NCI-H187 (cell line): ENCODE measurements at places on chromosomes 4 and X.

DNA sequence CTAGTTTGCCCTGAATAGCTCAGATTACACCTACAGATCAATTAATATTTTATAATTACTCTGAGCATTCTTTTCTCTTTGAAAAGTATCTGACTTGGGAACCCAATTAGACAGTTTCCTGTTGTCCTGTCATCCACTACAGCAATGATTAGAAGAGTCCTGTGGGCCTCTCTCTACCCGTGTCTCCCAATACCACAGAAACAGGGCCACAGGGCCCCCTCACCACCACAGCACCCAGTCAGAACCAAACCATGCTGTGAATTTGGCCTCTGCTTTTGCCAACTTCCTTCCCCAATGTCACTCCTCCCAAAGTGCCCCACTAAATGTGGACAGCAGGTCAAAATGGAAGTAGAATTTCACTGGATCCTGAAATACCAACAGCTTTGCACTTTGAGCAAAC lies 10.3 kb downstream of the USP46 start:
- DNase-seq: no peak

DNA sequence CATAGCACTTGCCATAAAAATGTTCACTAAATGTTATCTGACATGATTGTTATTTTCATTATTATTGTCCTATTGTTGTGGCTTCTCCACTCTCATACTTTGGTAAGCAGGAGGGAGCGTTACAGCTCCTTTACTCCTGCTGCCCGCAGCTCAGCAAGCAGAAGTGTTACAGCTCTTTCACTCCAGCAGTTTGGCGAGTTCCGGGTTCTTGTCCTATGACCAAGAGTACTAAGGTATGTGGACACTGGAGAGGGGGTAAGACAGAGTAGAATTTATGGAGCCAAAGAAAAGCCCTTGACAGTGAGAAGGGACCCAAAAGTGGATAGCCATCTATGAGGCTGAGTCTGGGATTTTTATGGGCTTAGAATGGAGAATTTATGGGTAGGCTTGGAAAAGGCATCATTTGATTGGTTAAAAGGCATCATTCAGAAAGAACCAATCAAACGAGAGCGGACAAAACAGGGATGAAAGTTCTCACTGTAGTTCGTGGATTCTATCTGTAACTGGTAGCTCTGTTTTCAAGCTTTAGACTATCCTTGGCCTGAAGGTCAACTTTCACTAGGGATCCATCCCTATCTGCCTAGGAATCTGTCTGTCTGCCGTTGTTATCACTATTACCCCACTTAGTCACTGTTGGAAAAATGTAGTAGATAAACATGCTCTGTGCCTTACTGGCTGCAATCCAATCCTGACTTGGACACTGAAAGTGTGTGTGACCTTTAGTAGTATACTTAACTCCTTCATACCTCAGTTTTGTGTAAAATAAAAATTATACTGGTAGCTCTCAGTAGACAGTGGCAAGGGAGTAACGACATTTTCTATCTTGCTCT lies 545.6 kb upstream of the LCORL start:
- DNase-seq: no peak

GRCh38 chr4:79298484-79298883 lies 27.4 kb downstream of the NAA11 start:
- DNase-seq: no peak

- no peak for DNase-seq
Observed at GRCh38 chrX:48514126-48514806, 5.5 kb downstream of the PORCN start.

GRCh38 chrX:148069759-148070503 lies 88.8 kb downstream of the FMR1NB start:
- DNase-seq: no peak

GRCh38 chrX:132665676-132666075 lies 176.8 kb upstream of the MBNL3 start:
- DNase-seq: no peak

DNA sequence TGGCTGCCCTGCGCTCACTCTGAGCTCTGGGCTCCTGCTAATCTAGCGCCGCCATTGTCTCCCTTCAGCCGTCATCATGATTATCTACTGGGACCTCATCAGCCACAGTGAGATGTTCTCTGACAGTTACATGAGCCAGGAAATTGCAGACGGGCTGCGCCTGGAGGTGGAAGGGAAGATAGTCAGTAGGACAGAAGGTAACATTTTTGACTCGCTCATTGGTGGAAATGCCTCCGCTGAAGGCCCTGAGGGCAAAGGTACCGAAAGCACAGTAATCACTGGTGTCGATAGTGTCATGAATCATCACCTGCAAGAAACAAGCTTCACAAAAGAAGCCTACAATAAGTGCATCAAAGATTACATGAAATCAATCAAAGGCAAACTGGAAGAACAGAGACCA lies 21.8 kb upstream of the PIN4 start:
- no peak for DNase-seq

DNA sequence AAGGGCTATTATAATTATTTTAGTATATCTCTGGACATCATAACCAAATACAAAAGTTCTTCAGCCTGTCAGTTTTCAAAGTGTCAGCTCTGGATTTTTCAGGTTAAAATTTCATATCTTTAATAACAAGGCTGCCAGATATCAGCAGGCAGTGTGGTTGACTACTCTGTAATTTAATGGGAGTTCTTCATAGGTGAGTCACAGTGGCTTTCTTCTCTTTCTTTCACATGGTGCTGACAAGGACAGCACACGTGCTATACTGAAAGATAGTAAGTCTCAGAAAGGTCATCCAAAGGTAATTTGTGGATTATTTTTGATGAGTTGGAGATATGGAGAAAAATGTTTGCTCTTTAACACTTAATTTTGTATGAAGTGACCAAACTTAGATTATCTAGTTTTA lies 43.2 kb downstream of the GALNT7 start:
- no peak for DNase-seq

DNA sequence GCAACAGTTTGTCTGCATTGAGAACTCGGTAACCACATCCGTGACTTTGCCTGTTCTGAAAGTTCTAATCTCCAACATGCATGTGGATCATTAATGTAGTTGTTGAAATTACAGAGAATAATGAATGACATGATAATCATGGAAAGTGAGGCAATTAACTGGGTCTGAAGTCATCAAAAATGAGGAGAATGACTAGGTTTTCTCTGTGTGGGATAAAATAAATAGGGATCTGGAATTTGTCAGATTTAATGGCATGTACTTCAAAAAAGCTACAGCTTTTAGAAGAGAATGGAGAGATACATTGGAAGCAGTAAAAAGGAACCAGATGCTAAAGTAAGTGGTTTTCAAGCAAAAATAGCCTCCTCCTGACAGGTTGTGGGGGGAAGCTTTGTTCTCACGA lies 59.3 kb downstream of the AFM start:
- no peak for DNase-seq

GRCh38 chr4:83605210-83605609 lies 69.3 kb downstream of the GPAT3 start:
- no peak for DNase-seq

DNA sequence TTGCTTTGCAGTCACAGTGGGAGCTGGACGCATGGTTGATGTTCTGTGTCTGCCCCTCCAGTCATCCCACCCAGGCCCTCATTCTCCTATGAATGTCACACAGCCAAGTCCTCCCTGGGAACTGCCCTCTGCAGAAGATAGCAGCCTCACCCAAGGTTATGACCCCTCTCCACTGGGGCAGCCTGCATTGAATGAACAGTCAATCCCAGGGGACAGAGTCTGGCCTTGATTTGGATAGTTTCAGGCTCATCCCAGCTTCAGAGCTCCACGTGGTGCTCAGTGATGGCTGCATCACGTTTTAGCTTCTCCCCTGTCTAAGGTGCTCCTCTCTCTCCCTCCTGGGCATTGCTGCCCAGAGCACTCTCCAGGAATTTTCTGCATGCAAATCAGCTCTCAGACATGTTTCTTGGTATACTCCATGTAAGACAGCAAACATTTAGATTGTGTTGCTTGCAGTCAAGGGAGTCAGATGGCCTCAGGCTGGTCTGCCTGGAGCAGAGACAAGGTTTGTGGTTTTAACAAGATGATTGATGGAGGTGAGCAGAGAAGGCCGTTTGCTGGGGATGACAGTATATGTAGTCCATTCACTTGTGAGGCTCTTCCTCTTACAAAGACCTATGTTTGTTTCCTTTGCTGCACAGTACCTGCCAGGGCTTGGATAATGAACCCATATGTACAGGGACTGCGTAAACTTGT lies 56.1 kb upstream of the MSX1 start:
- no peak for DNase-seq

DNA sequence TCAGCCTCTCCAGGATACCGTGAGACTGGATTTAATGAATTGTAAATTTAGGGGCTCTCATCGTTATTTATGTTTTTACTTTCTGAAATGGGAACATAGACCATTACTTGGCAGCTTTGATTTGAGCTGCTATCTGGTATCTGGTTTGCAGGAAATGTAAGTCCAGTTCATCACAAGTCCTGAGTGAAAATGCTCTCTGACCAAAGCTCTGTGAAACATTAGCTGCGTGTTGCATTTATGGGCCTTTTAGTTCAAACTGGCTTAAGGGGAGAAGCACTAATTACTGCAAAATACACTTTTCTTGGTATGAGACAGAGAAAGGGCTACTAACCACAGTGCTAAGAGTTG lies 420 bp downstream of the CC2D2A start:
- DNase-seq: no peak

DNA sequence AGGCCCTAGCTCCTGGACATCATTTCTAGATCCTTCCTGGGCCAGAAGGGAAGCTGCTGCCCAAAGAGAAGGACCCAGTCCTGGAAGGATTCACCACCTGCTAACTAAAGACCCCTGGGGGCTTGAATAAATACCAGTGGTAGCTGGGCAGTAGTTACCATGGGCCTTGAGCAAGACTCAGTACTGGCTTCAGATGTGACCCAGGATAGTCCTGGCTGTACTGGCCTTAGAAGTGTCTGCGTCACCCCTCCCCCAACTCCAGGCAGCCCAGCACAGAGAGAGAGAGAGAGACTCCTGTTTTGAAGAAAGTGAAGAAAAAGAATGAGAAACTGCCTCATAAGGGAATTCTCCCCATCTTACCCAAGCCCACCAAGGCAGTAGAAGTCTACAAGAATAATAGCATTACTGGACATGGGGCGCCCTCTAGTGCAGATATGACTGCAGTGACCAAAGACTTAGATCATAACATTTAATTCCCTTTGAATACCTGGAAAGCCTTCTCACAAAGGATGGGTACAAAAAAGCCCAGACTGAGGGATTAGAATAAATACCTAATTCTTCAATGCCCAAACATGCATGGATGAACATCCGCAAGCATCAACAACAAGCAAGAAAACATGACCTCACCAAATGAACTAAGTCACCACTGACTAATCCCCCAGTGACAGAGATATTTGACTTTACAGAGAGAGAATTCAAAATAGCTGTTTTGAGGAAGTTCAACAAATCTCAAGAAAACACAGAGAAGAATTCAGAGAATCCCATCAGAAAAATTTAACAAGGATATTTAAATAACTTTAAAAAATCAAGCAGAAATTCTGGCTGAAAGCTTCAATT lies 171.8 kb downstream of the HNRNPD start:
- DNase-seq: peak; percentile 28

DNA sequence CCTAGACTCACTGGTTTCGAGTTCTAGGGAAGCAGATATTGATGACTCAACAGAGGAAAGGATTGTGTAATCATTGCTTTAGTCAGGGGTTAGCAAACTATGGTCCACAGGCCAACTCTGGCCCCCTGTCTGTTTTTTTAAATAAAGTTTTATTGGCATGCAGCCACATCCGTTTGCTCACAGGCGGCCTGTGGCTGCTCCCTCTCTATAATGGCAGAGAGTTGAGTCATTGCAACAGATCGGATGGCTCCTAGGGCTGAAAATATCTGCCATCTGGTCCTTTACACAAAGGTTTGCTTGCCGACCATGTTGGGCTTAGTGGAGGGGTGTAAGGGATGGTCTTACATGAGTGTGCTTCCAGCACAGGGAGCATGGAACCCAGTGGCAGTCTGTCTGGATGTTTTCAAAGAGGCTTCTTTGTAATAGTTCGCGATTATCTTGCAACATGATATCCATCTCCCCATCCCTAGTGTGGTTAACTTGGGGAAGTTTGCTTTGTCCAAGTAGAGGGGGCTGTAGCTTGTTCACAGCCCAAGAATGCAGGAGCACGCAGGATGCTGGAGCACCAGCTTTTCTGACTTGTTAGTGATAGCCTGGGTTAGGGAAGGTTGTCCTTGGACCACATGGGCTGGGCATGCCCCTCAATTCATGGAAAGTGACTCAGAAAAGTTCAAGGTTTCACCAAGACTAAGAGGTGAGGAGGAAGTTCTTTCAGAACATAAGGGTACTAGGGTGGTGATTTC lies 59.3 kb upstream of the CLDN34 start:
- no peak for DNase-seq

- DNase-seq: no peak
Observed at GRCh38 chr4:2408401-2408958, 10.0 kb downstream of the ZFYVE28 start.

- no peak for DNase-seq
Observed at GRCh38 chr4:11228530-11228929, 200.2 kb downstream of the HS3ST1 start.

DNA sequence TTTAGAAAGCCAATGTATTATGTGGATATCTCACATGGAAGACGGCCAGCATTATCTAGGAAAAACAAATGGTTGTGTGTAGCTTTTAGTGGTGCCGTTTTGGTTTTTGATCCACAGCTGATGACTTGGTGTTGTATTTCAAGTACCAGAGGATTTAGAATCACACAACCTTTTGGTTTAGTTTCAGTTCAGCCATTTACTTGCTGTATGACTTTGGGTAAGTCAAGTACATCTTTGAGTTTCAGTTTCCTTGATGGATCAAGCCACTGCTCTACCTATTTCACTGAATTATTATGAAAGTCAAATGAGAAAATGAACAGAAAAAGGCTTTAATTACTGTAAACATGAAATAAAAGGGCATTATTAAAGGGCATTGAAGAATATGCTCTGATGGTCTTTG lies 205.6 kb downstream of the ZIC3 start:
- no peak for DNase-seq

DNA sequence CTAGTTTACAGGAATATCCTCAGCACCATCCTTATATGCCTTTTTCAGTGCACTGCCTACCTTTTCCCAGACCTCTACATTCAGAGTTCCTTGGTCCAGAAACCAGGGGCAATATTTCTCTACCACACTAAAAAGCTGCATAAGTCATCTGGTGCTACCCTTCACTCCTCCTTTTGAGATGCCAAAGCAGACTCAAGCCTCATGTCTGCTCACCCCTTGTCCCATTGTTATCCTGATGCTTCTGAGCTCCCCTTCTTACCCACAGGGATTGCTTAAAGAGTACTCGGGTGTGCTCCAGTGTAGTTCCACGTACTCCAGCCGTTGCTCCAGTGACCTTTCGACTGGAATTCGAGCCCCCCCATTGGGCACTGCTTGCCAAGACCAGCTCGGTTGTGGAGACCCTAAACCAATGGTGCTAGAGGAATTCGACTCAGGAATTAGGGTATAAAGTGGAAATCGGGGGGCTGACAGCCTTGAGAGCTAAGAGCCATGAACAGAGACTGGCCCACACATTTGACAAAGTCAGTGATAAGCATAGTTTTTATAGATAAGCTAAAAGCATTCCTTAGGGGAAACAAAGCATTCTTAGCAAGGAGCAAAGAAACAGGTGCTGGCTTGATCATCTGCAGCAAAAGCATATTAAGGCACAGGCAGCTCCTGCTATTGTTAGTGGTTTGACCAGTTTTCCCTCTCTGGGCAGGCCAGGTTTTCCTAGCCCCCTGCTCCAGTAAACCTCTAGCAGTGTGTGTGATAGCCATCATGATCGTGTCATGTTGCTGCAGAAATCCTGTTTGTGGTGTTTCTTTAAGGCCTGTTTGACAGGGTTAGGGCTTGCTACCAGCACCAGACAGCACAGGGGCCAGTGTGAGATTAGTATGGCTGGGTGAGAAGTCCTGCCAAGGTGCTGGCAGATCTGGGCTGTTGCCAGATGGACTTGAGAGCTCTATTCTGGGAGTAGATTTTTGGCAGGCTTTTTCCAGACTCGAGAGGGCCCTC lies 57.5 kb upstream of the WDR1 start:
- no peak for DNase-seq

GRCh38 chr4:4492161-4492847 lies 49.5 kb downstream of the STX18 start:
- DNase-seq: no peak
